ENCODE measurements at places on chromosomes 7 and 10.

DNA sequence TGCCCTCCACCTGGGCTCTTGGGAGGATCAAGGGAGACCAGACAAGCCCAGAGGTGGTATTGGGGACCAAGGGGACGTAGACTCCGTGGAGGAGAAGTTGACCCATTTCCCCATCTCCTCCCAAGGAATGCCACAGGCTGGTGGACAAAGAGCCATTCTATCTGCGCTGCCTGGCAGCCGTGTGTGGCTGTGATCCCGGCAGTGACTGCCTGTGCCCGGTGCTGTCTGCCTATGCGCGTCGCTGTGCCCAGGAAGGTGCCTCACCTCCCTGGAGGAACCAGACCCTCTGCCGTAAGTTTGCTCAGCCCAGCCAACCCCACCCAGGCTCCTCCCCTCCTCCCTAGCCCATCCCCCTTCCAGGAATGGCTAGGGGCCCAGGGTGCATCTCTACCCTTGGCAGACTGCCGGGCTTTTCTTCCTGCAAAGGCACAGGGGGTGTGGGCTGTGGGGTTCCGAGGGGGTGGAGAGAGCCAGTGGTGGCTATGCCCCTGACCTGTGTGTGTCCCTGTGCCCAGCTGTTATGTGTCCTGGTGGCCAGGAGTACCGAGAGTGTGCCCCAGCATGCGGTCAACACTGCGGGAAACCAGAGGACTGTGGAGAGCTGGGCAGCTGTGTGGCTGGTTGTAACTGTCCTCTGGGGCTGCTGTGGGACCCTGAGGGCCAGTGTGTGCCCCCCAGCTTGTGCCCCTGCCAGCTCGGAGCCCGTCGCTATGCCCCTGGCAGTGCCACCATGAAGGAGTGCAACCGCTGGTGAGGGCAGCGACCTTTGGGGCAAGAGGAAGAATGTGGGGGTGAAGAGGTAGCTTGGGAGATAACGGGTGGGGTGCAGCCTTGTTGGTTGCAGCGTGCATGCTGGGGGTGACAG, 10.2 kb upstream of the ZNF467 start:
- DNase-seq, result no peak

GRCh38 chr10:84007482-84007881, 131.8 kb upstream of the GHITM start:
- DNase-seq, result no peak

GRCh38 chr10:98569853-98570252, 123.1 kb upstream of the HPS1 start:
- DNase-seq, result no peak

GRCh38 chr7:86942081-86942480, 117.4 kb downstream of the ELAPOR2 start:
- no peak for DNase-seq

All from naive thymus-derived CD8-positive, alpha-beta T cell (primary cell).